Esophagus squamous epithelium (tissue), 5 donors: ENCODE measurements at places on chromosomes 3 and 15.
A peak's percentile ranks its signal among the peaks of the same experiment; 100 is the strongest.

GRCh38 chr15:43920254-43920600 lies 93.4 kb downstream of the WDR76 start:
- H3K4me1 ChIP-seq: no peaks in the 10 kb centered on the region
- no peak overlapping the region for H3K4me3 ChIP-seq
- H3K27ac ChIP-seq: no peak overlapping the region
- H3K36me3 ChIP-seq: no peaks in the 10 kb centered on the region
- DNase-seq: no peak

- H3K27ac ChIP-seq: no peak overlapping the region
- no peak overlapping the region for H3K4me3 ChIP-seq
- H3K4me1 ChIP-seq: peaks cover 6% of the 10 kb centered on the region
Measured at GRCh38 chr3:196323016-196323415, 5.0 kb upstream of the DYNLT2B start.

GRCh38 chr3:197516517-197516889 lies 39.3 kb downstream of the BDH1 start:
- peak overlapping the region; percentile 76 for H3K27ac ChIP-seq
- H3K4me3 ChIP-seq: no peak overlapping the region
- peaks cover 27% of the 10 kb centered on the region for H3K4me1 ChIP-seq
- DNase-seq: no peak
- no peaks in the 10 kb centered on the region for H3K27me3 ChIP-seq

DNA sequence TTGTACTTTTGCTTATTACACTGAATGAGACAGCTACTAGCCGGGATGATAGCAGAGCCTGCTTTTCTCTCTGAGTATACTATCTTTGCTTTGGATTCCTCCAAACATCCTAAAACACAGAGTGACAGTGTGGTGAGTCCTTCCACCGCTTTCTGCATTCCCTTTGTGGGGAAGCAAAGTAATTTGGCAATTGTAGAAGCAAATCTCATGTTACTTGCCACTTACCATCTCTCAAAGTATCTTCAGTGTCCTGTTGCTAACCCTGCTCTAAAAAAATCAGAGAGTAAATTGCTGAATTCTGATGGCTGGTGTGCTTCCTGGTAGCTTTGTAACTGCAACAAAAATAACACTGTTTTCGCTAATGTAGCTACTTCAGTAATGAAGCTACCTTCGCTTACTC lies 92.4 kb upstream of the LRRFIP2 start:
- H3K36me3 ChIP-seq: no peaks in the 10 kb centered on the region
- no peak overlapping the region for H3K27ac ChIP-seq
- no peaks in the 10 kb centered on the region for H3K27me3 ChIP-seq
- H3K4me3 ChIP-seq: no peak overlapping the region

DNA sequence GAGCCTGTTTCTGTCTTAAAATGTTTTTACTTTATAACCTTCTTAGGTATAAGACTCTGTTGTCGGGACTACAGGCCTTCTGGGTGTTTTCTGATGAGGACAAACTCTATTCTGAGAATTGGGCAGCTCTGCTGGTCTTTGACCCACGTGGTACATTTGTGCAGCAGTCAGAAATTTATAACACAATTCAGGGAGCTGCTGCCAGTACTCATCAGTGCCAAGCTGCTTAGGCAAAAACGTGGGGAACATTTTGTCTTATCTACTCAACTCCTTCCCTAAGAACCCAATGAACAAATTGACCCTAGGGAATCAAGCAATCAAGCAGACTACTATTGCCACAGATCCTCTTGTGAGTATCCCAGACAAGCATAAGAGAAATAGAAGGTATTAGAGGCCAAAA lies 180.7 kb upstream of the PDZRN3 start:
- H3K36me3 ChIP-seq: no peaks in the 10 kb centered on the region
- DNase-seq: no peak
- no peak overlapping the region for H3K4me3 ChIP-seq
- H3K27me3 ChIP-seq: no peaks in the 10 kb centered on the region
- peak overlapping the region; percentile 71 for H3K27ac ChIP-seq
- H3K4me1 ChIP-seq: no peaks in the 10 kb centered on the region

- no peak overlapping the region for H3K4me3 ChIP-seq
- H3K27me3 ChIP-seq: no peaks in the 10 kb centered on the region
- no peaks in the 10 kb centered on the region for H3K36me3 ChIP-seq
- no peaks in the 10 kb centered on the region for H3K4me1 ChIP-seq
- no peak for DNase-seq
Measured at GRCh38 chr15:76529911-76530310, 193.3 kb downstream of the ISL2 start.

DNA sequence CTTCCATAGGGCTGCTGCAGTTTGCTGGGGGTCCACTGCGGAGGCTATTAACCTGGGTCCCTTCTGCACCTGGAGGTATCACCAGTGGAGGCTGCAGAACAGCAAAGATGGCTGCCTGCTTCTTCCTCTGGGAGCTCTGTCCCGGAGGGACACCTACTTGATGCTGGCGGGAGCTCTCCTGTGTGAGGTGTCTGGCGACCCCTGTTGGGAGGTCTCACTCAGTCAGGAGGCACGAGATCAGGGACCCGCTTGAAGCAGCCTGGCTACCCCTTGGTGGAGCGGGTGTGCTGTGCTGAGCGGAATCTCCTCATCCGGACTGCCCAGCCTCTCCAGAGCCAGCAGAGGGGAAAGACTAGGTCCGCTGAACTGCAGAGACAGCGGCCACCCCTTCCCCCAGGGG lies 56.0 kb upstream of the CTXND1 start:
- no peaks in the 10 kb centered on the region for H3K4me1 ChIP-seq
- no peaks in the 10 kb centered on the region for H3K27me3 ChIP-seq
- no peak overlapping the region for H3K4me3 ChIP-seq

GRCh38 chr3:20974396-20974795 lies 776.6 kb downstream of the ZNF385D start:
- DNase-seq: no peak
- no peaks in the 10 kb centered on the region for H3K36me3 ChIP-seq
- H3K4me1 ChIP-seq: no peaks in the 10 kb centered on the region
- no peak overlapping the region for H3K4me3 ChIP-seq
- no peaks in the 10 kb centered on the region for H3K27me3 ChIP-seq
- H3K27ac ChIP-seq: no peak overlapping the region

DNA sequence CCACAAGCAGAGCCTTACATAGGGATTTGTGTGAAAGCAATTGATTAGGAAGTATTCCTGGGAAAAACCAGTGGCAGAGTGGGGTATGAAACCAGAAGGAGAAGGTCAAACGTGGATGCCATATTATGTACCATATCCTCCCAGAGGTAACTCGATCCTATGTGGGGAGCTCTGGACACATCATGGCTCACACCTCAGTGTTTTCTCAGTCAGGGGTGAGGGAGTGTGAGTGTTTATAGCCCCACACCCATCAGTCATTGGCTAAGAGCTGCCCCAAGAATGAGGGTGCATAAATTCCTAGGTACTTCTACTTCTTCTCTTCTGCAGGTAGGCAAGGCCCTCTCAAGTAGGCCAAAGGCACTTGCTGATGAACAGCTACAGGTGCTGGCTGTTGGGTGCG lies 28.2 kb upstream of the PDZRN3 start:
- H3K27me3 ChIP-seq: no peaks in the 10 kb centered on the region
- DNase-seq: no peak
- H3K27ac ChIP-seq: no peak overlapping the region
- no peaks in the 10 kb centered on the region for H3K4me1 ChIP-seq
- H3K4me3 ChIP-seq: no peak overlapping the region

GRCh38 chr3:5613599-5613998 lies 426.1 kb downstream of the EDEM1 start:
- H3K36me3 ChIP-seq: no peaks in the 10 kb centered on the region
- no peak overlapping the region for H3K27ac ChIP-seq
- no peak for DNase-seq
- H3K4me1 ChIP-seq: no peaks in the 10 kb centered on the region

DNA sequence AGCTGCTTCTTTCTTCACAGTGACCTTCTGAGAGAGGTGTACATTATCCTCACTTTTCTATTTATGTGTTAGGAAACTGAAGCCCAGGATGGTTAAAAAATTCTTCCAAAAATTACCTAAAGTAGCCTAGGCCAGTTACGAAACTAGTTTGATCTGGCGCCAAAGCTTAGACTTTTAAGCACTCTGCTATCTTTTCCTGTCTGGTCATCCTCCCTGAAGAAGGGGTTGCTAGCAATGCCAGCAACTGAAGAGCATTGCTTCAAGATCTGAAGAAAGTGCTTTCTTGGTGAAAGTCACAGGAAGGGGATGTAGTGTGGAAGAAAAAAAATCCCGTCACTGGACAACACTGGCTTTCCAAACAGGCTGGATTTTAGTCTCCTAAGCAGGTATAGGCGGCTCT lies 618.8 kb upstream of the GRM7 start:
- no peak for DNase-seq
- H3K27ac ChIP-seq: no peak overlapping the region
- no peaks in the 10 kb centered on the region for H3K4me1 ChIP-seq
- H3K4me3 ChIP-seq: no peak overlapping the region
- H3K36me3 ChIP-seq: no peaks in the 10 kb centered on the region
- no peaks in the 10 kb centered on the region for H3K27me3 ChIP-seq

DNA sequence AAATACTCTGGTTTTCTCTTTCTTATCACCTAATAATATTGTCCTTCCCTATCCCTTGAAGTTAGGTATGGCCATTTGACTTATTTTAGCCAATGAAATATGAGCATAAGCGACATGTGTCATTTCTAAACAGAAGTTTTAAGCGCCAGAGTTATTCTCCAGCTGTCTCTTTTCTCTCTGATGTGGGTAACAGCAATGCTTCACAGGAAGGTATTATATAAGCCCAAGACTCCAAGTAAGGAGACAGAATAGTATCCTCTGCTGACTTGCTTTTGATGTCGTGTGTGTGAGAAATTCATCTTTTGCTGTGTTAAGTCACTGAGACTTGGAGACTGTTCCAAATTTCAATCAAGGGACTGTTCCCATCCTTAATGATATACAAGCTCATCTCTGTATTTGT lies 224.6 kb upstream of the NECTIN3 start:
- no peaks in the 10 kb centered on the region for H3K4me1 ChIP-seq
- H3K4me3 ChIP-seq: no peak overlapping the region
- no peak for DNase-seq
- no peaks in the 10 kb centered on the region for H3K36me3 ChIP-seq
- no peak overlapping the region for H3K27ac ChIP-seq

DNA sequence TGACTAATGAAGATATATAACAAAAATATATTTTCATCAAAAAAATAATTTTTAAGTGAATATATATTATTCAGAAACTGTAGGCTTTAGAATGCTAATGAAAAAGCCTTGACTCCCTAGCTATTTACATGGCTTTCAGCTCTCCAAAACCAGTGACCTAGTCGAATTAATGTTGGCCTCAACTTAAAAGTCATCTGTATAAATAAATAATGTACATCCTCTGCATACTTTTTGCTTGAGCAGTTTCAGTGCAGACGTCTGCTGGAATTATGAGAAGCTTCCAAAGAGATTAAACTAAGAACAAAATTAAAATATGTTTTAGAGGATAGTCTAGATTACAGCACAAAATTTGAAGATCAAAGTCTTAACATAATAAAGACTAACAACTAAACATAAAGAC lies 520.4 kb upstream of the ALCAM start:
- no peak for DNase-seq
- no peak overlapping the region for H3K4me3 ChIP-seq
- no peaks in the 10 kb centered on the region for H3K36me3 ChIP-seq
- H3K27me3 ChIP-seq: no peaks in the 10 kb centered on the region

DNA sequence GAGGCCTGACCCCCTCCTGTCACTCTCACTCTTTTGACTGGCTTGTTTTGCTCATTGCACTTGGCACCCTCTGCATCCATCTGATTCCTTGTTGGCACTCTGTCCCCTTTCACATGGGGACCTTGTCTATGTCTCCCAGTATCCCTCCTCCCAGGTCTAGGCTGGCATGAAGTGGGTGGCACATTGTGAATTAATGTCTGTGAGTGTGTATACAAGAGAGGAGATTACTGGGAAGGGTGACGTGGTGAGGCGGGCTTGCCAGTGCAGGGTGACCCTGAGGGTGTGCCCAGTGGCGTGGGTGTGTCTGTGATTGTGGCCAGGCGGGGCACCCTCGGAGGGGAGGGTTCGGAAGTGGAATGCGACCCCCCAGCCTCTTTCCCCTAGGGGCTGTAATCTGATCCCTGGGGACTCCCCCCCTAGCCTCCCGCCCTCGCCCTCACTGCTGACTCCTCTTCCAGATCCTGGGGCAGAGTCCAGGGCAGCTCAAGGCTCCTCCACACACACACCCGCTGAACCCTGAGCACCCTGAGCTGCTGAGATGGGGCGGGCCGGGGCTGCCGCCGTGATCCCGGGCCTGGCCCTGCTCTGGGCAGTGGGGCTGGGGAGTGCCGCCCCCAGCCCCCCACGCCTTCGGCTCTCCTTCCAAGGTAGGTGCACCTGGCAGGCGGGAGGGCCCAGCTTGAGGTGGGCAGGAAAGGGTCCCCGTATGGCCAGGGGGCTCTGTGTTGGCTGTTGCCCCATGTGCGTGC lies at the start of gene SEMA3B:
SEMA3B (plus strand) TSS at position 445 of the 749 bp plus-strand sequence; CDS start at position 539, 94 bp downstream.
- H3K4me1 ChIP-seq: peaks cover 69% of the 10 kb centered on the region
- DNase-seq: no peak
- H3K27ac ChIP-seq: peak within 1 kb of the TSS; percentile 88
- H3K4me3 ChIP-seq: no peak within 1 kb of the TSS
- H3K27me3 ChIP-seq: peaks cover 3% of the 10 kb centered on the region

- no peaks in the 10 kb centered on the region for H3K27me3 ChIP-seq
- no peaks in the 10 kb centered on the region for H3K36me3 ChIP-seq
- H3K4me3 ChIP-seq: no peak overlapping the region
- no peak for DNase-seq
- no peak overlapping the region for H3K27ac ChIP-seq
Measured at GRCh38 chr15:56929399-56929798, 11.0 kb downstream of the TCF12 start.

GRCh38 chr15:89822951-89823711 lies 8.5 kb upstream of the ANPEP start:
- H3K4me3 ChIP-seq: no peak overlapping the region
- H3K27me3 ChIP-seq: no peaks in the 10 kb centered on the region
- no peaks in the 10 kb centered on the region for H3K36me3 ChIP-seq
- no peak overlapping the region for H3K27ac ChIP-seq
- DNase-seq: no peak

DNA sequence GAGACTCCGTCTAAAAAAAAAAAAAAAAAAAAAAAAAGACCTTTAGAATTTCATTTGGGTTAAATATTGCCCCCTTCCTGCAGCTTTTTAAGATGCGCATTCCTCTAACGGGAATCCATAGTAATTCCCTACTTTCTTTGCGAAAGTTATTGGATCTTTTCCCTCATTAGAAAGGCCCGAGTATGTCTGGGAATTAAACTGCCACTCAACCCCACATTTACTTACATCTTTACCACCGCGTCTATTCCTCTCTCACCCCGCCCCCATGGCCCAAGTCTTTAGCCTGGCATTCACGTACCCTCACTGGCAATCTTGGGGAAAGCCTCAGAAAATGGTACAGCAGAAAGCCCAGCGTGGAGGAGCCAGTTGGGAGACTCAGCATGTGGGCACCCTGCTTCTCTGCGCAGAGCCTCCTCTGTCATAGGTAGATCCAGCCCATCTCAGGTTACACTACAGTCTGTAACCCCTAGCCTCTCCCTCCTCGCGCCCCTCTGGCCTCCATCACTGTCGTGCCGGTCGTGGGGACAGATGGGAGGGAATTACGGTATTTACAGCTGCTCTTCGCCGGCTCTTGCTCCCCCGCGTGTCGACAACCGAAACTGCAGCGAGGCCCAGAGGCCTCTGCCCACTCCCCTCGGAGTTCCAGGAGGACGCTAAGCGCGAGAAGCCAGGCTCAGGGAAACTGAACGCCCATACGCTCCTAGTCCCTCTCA lies 6.4 kb upstream of the ANKDD1A start:
- H3K36me3 ChIP-seq: no peaks in the 10 kb centered on the region
- peak; percentile 24 for DNase-seq
- H3K27ac ChIP-seq: peak overlapping the region; percentile 46
- peaks cover 7% of the 10 kb centered on the region for H3K4me1 ChIP-seq

- H3K36me3 ChIP-seq: no peaks in the 10 kb centered on the region
- H3K27me3 ChIP-seq: no peaks in the 10 kb centered on the region
- peaks cover 7% of the 10 kb centered on the region for H3K4me1 ChIP-seq
- no peak overlapping the region for H3K4me3 ChIP-seq
- no peak for DNase-seq
- no peak overlapping the region for H3K27ac ChIP-seq
Measured at GRCh38 chr15:72044956-72045355, 73.0 kb downstream of the MYO9A start.
